Breast epithelium (tissue), 4 donors: ENCODE measurements at places on chromosomes 7 and 10. TPM values are rescaled to one million over a fixed set of nuclear protein-coding genes. Genes with fewer than 3 reads are reported as not detected.

DNA sequence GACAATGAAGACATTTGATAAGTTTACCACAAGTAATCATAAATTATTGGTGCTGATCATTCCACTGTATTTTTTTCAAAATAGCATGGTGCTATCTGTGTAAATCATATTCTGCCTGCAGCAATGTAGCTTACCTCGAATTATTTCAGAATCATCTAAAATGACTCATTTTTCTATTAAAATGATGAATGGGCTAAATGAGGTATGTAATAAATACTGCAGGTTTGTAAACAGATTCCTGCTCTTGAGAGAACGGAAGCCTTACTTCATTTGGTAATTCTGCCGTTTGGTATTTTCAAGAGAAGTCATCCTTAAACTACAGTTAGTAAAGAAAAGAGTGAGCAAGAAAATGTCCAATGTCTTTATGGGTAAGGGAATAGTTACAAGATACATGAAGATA is 115.9 kb downstream of the CHCHD3 start:
- H3K4me3 ChIP-seq, result no peak overlapping the region
- H3K36me3 ChIP-seq, result no peaks in the 10 kb centered on the region
- no peaks in the 10 kb centered on the region for H3K27me3 ChIP-seq

- no peak overlapping the region for H3K4me3 ChIP-seq
- no peaks in the 10 kb centered on the region for H3K36me3 ChIP-seq
- no peak for DNase-seq
Measured at GRCh38 chr7:104209063-104209462, 1.2 kb upstream of the ORC5 start.

DNA sequence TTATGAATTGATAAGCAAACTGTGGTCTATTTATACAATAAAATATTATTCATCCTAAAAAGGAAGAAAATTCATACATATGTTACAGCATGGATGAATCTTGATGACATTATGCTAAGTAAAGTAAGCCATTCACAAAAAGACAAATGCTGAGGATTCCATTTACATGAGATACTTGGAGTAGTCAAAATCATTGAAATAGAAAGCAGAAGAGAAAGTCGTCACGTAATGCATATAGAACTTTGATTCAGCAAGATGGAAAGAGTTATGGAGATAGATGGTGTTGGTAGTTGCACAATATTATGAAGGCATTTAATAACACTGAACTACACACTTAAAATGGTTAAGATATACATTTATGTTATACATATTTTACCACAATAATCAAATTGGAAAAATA is 309.7 kb upstream of the KLF6 start:
- H3K4me3 ChIP-seq, result no peak overlapping the region
- no peaks in the 10 kb centered on the region for H3K4me1 ChIP-seq
- H3K27me3 ChIP-seq, result no peaks in the 10 kb centered on the region

- no peaks in the 10 kb centered on the region for H3K4me1 ChIP-seq
- no peak for DNase-seq
- H3K36me3 ChIP-seq, result no peaks in the 10 kb centered on the region
- no peak overlapping the region for H3K27ac ChIP-seq
- H3K27me3 ChIP-seq, result peaks cover 9% of the 10 kb centered on the region
Measured at GRCh38 chr7:1661461-1661860, 8.6 kb upstream of the ELFN1 start.

Gene SLC16A12
- total RNA-seq, result 2.6 TPM
